ENCODE measurements at places on chromosomes 4 and X.

GRCh38 chr4:54539500-54540029 lies 118.2 kb upstream of the KIT start:
- DNase-seq = no peak

DNA sequence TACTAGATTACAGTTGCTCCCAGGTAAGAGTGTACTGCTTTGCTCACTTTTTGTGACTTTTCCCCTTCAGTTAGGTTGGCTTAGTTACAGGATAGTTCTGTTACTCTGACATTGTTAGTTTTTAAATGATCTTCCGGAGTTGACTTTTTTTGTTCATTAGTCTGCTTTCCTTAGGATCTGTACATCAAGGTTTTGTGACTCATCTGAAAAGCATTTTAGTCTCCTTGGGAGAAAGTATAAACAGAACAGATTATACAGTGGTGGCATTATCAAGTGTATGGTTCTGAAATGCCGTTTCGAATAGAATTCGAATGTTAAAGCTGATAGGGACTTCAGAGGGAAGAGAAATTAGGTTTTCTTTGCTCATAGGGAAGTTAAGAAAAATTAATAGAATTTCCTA lies 63.3 kb downstream of the USP9X start:
- DNase-seq = no peak

GRCh38 chrX:149898554-149898953 lies 17.6 kb downstream of the MAGEA8 start:
- DNase-seq = no peak

DNA sequence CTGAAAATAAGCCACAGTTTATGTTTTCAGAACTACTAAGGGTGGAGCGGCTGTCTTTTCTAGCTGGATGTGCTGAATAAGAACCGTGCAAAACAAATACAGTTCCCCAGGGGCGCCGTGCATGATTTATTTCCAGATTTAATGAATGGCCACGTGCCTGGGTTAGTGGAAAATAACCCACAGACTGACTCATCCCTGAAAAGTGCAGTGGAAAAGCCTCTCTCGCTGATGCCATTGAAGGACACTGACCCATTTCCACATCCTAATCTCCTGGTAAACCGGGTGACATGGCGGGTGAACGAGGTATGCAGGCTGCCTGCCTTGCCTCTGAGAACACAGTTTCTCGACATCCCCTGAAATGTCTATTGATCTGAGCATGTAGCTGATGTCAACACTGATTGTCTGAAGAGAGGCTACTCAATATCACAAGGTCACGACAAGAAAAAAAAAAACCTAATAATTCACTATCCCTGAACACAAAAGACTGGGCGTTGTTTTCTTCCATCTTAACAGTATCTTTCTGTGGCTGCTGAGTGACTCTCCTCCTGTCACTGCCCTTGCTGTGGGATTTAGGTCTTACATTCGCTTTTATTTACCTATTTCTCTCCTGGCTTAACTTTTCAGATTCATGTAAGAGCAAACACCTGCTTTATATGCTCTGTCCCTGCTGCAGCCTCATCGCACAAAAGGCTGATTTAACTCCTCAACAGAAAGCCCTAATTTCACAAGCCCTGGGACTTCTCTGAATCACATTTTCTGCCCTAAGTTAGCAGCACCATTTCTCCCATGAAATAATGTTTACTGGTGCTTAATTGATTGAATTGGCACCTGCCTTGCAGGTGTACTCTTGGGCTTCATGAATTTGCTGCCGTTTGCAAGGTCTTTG lies 76.9 kb upstream of the SCOC start:
- DNase-seq = no peak

- no peak for DNase-seq
Observed at GRCh38 chr4:110480031-110480549, 4.1 kb downstream of the ENPEP start.

DNA sequence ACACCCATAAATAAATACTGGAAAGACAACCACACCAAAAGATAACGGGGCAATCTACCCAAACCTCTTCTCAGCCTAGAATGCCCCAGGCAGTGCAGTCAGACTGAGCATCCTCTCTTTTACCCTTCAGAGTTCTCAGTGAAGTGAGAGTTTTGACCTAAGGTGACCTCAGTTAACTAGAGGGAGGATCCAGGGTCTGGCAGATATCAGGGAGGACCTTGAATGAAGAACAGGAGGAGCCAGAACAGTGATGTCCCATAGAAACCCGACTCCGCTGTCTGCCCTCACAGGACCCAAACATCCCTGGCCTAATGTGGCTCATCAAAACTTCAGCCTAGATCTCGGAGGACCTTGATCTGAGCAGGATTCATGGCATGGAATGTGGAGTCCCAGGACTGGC lies at the start of gene MAGEB3:
Gene MAGEB3, plus strand, starts transcription at position 263 of the 400 bp plus-strand sequence. CDS start 5,268 bp downstream, outside the sequence.
- DNase-seq = no peak

DNA sequence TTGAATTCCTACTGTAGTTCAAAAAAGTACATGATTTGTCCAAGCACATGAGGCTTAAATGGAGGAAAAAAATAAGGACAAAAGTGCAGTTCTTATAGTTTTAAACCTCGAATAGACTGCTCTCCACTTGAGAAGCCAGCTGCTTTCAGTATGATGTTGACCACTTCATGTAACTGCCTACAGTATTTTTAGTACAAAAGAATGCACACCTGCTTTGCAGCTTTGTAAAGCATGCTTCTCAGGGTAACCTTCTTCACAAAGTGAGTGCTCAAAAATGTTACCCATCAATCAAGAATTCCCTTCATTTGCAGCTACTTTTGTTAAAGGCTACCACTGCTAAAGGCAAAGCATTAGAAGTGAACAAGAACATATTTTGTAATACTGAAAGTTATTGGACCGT lies 83.4 kb upstream of the FAM47B start:
- no peak for DNase-seq

GRCh38 chrX:85112293-85112692 lies 108.6 kb downstream of the APOOL start:
- DNase-seq = no peak

- DNase-seq = no peak
Observed at GRCh38 chr4:161714022-161714751, 449.6 kb downstream of the FSTL5 start.

DNA sequence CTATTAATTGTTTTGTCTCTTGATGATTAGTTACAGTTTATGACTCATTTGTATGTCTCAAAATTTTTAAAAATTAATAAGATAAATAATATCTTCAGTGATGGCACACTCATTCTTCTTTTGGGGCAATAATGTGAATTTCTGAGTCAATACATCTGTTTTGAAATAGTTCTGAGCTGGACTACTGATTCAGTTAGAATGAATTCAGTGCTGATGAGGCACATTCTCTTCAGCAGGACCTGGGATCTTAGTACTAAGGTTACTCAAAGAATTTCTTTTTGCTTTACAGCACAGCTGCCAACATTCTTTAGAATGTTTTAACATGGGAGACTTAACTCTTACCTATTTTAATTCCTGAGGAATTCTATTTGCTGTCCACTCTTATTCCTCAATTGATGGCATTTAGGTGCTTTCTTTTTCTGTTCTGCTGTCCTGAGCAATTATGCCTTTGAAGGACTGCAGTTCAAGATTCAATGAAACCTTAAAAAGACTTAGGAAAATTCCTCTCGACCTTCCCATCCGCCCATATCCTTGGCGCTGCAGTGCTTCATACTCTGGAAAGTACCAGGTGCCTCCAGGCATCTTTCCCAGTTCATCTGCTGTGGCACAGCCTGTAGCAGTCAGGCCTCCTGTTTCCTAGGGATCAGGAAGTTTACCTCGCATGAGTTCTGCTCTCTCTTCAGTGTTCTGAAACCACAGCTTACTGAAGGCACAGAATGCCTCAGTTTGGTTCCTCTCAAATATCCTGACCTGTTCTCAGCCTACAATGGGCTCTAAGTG lies 213.7 kb downstream of the FSTL5 start:
- DNase-seq = no peak

Measured in stimulated activated CD8-positive, alpha-beta memory T cell treated with anti-CD3 and anti-CD28 coated beads, Interleukin-2, amount 100 ng/mL, for 48 hours (primary cell).